ENCODE measurements at places on chromosomes 7 and 10.
A peak's percentile ranks its signal among the peaks of the same experiment; 100 is the strongest.

DNA sequence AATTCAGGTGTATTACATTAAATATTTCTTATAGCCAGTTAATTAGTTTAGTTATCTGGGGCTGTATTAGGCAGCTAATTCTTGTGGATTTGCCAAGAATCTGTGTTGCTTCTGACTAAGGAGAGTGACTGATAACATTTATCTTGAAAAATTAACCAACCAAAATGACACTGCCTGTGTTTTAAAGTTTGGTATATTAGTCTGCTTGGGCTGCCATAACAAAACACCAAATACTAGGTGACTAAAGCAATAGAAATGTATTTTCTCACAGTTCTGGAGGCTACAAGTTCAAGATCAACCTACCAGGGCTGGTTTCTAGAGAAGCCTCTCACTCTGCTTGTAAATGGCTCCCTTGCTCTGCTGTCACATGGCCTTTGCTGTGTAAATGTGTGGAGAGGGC lies 12.9 kb downstream of the EXOC4 start:
- no peak for DNase-seq

GRCh38 chr7:32890793-32891042 lies 842 bp downstream of the KBTBD2 start:
- DNase-seq, result no peak

DNA sequence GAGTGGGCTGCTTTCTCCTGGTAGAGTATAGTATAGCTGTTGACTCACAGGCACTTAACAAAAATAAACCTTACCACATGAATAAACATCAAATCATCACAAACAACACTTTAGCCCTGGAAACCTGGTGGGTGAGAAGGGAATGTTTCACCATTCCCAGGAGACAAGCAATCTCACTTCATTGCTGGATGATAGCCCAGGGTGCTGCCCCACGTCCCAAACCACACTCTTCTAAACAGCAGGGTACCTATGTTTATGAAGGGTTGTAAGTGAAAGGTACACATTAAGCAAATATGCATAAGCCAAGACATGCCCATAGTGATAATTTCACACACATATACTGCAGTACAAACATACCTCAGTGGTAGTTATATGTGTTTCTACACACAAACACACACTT lies 276.2 kb downstream of the FGFR2 start:
- DNase-seq, result peak; percentile 65

DNA sequence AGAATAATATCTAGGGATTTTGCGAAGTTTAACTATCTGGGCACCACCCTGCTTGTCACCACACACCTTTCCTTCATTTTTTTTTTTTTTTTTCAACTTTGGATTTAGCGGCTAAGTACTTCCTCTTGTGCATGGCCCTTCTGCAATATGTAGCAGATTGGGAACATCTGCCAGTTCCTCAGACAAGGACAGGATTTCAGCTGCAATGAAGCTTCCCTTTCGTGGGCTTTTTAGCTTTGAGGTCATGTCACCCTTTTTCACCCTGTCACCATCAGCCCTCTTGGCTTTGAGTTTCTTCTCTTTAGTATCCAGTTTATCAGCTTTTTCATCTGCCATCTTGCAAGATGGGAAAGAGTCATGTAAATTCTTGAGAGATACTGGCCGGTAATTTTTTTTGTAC lies 81.6 kb upstream of the ETV1 start:
- no peak for DNase-seq

- no peak for DNase-seq
Observed at GRCh38 chr10:91924212-91925021, 847 bp downstream of the BTAF1 start.

Data from H4 (cell line).